ENCODE measurements at places on chromosomes 6 and 20.

- DNase-seq, result peak; percentile 26
Observed at GRCh38 chr6:87574237-87574804, 15.5 kb downstream of the RARS2 start.

- DNase-seq, result no peak
Observed at GRCh38 chr6:51536728-51537127, 550.7 kb downstream of the PKHD1 start.

GRCh38 chr20:49624317-49624716 lies 56.4 kb upstream of the PTGIS start:
- no peak for DNase-seq

DNA sequence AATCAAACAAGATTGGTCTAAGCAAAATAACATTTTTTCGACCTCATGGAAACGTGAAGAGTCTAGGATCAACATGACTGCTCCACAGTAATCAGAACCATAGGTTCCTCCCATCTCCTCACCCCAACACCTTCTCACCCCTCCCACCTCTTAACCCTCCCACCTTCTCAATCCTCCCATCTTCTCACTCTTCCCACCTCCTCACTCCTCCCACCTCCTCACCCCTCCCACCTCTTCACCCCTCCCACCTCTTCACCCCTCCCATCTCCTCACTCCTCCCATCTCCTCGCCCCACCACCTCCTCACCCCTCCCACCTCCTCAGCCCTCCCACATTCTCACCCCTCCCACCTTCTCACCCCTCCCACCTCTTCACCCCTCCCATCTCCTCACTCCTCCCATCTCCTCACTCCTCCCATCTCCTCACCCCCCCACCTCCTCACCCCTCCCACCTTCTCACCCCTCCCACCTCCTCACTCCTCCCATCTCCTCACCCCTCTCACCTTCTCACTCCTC lies 567.4 kb downstream of the C6orf118 start:
- no peak for DNase-seq

- no peak for DNase-seq
Observed at GRCh38 chr6:163264662-163265035, 149.9 kb upstream of the QKI start.

DNA sequence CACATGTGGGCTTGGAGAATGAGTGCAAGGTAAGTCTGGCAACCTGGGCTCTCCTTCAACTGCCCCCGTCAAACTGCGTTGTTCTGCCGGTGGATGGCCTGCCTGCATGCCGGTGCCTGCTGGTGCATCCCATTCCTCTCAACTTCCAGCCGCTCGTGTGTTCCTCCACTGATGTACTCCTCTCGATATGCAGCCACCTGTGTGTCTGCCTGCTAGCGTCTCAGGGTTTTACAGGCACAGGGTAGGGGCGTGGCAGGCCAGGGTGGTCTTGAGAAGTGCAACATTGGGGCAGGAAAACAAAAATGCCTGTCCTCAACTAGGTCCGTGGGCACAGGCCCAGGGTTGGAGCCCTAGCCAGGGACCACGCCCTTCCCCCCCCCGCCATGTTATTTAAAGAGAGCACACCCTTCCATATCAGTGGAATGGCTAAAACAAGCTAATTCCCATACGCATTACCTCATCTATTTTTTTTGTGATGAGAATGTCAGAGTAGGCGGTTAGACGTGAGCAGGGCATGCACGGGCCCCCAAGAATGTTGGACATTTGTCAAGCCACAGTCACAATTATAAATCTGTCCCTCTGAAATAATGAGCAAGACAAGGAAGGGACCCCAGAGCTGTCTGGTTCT lies 33.2 kb downstream of the SERPINB6 start:
- no peak for DNase-seq

- DNase-seq, result no peak
Observed at GRCh38 chr20:15091421-15092037, 754.1 kb upstream of the FLRT3 start.

- DNase-seq, result no peak
Observed at GRCh38 chr6:37551867-37552266, 52.2 kb upstream of the CCDC167 start.

DNA sequence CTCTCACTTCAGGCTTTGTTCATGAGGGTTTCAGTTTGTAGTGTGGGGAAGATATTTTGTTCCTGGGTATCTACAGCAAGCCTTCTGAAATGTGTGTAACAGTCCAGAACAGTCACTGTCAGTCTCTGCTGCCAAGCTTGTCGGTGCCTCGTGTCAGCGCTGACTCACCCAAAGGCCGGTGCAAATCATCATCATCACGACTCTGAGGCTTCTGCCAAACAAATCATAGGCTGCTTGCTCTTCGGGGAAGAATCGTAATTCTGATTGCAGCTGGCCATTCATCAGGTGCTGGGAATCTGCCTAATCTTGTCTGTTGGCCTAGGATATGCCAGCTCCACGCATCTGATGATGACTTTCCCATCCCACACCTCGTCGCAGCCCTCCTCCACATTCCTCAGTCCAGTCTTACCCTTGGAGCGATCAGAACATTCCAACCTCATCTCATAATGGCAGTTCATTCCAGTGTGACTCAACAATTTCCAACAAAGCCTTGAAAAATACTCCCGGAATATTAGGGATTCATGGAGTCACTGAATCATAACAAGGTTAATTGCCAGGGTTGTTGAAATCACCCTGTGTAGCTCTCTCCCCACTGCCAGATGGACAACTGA lies 40.9 kb downstream of the ALDH8A1 start:
- no peak for DNase-seq

- no peak for DNase-seq
Observed at GRCh38 chr20:2544211-2544610, 7.8 kb downstream of the TMC2 start.

DNA sequence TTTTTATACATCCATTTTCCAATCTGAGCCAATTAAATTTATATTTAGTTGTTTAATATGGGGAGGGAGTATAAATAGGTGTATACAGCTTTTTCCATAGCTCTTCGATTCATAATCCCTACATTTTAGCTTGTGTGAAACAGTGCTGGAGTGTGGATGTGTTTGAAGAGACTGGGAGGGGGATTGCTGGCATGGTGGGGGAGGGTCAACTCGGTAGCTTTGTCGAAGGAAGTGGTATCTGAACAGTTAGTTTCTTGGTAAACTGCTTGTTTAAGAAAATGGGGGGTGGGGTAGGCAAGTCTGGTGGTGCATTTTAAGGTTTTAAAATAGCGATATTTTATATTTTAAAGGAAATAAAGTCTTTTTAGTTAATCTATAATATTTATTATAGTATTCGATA lies 1.4 kb upstream of the LIN28B start:
- no peak for DNase-seq

- no peak for DNase-seq
Observed at GRCh38 chr20:36493051-36493800, 48.1 kb upstream of the MYL9 start.

All from GM13976 (cell line).